Activated naive CD4-positive, alpha-beta T cell (primary cell): ENCODE measurements at places on chromosomes 16 and 17.

GRCh38 chr17:74419928-74420411 lies 11.9 kb upstream of the GPRC5C start:
- no peak for DNase-seq

GRCh38 chr17:36088670-36089338 lies 1.1 kb downstream of the CCL3 start:
- no peak for DNase-seq

GRCh38 chr17:72952220-72952619 lies 140.3 kb downstream of the SLC39A11 start:
- DNase-seq: no peak

GRCh38 chr17:50952013-50952412 lies 85.9 kb upstream of the TOB1 start:
- DNase-seq: no peak

DNA sequence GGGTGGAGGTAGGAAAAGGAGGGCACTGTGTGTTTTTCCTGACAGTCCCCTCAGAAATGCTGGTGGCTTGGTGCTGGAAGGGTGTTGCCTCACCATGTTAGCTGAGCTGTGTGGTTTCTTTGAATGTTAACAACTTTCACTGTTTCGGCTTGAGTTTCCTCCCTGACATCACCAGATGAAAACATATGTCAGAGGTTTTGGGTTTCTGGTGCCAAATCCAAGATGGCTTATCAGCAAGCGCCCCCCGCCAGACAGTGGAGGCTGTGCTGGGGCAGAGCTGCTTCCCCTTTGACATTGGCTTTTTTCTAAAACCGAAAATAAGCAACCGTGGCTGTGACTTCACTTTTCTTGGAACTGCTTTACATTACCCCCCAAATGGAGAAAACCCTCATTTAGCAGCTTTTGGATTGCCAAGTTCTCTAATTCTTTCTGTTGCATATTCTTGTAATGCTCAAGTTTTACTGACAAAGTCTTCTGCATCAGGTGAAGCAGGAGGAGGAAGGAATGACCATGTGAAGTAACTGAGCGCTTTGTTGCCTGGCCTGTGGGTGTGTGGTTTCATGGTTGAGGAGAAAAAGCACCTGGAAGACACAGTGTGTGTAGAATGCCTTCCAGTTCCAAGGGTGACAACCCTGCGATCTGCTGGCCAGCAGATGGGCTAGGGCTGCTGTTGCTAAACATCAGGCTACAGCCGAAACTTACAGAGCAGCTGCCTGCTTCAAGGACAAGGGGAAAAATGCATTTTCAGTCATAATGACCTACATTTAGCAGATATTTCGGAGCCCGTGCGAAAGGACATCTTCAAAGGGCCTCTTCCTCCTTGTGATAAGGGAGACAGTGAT lies 9.7 kb downstream of the RMI2 start:
- DNase-seq: peak; percentile 39
